ENCODE measurements at places on chromosomes 12 and 14.

DNA sequence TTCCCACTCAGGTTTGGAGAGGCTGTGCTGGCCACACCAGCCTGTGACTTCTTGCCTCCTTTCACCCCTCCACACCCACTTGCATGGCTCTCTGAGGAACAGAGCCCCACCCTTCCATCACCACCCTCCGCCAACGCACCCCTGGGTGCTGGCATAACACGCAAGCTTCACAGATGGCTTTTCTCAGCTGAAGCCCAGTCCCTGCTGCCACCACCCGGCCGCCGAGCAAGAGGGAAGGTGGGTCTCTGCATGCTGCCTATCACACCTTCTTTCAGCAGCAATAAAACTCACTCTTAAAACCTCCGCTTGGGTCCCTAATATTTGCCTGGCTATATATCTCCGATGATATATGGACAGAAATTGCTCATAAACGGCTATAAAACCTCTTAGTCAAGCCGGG is 41.6 kb downstream of the SMUG1 start:
- DNase-seq, result no peak

GRCh38 chr12:109302358-109302757 is 6.7 kb downstream of the FOXN4 start:
- DNase-seq, result no peak

GRCh38 chr12:70120970-70121369 is 122.3 kb upstream of the CNOT2 start:
- DNase-seq, result peak; percentile 22

- DNase-seq, result peak; percentile 19
Observed at GRCh38 chr12:59780605-59781135, 184.8 kb downstream of the SLC16A7 start.

Data from muscle of leg (tissue), 16 donors.